ENCODE measurements at places on chromosomes 2 and 18.

GRCh38 chr2:19312949-19313348 is 45.5 kb downstream of the OSR1 start:
- DNase-seq, result no peak

DNA sequence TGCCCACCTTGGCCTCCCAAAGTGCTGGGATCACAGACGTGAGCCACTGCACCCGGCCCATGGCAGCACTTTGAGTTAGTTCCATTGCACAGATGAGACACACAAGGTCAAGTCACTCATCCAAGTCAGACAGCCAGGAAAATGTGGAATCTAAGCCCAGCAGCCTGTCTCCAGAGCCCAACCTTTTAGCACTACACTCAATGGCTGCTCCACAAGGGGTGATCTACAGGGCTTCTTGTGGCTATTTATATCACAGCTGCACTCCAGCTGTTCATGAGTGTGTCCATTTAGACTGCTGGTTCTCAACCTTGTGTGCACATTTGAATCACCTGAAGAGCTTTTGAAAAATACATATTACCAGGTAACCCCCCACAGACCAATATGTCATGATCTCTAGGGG is 72.9 kb upstream of the RPL31 start:
- DNase-seq, result no peak

- no peak for DNase-seq
Observed at GRCh38 chr2:232530626-232531260, 4.8 kb downstream of the CHRND start.

- no peak for DNase-seq
Observed at GRCh38 chr2:63814114-63814513, 27.6 kb upstream of the UGP2 start.

DNA sequence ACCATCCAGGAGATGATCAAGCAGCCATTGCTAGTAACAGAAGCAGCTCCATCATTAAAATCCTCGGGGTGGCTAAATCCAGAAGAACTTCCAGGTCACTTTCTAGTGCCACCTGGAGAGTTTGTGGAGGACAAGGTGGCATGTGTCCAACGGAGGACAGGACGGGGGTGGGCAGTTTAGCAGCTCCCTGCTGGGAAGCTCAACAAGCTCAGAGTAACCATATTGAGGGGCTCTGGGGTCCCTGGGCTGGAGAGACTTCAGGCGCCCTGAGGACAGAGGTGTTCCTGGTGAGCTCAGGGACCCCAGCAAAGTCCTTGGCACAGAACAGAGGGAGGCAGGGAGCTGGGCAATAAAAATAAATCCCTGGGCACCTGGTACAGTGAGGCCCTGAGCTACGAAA is 140.0 kb upstream of the FHL2 start:
- no peak for DNase-seq
